ENCODE measurements at places on chromosomes 11 and 22.

DNA sequence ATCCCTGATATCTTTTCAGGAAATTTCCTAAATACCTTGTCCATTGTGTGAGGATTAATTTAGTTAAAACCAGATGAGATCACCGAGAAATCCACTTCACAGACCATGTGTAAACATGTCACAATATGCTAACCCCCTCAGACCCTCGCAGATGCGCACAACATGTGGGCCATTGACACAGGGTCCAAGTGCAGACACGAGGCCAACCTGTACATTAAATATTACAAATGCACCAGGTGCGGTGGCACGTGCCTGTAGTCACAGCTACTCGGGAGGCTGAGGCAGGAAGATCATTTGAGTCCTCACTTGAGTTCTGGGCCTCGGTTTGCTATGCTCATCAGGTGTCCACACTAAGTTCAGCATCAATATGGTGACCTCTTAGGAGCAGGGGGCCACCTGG is 9.9 kb upstream of the TMPRSS4 start:
- no peak for DNase-seq

DNA sequence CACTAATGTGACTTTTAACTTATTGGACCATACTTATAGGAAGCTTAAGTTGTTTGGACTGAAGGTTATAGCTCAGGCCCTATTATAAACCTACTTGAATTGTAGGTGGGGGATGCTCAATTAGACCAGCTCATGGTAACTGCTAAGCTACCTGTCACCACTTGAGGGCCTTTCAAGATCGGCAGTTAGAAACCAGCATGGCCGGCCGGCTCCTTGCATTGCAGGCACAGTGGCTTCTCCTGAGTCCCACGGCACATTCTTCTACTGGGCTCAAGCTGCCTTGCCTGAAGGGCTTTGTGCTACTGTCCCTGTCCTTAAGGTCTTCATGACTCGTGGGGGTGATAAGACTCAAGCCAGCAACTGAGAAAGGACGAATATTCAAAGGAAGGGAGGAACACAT is 70.8 kb downstream of the TBC1D22A start:
- no peak for DNase-seq

GRCh38 chr11:70910835-70911234 is 341.5 kb downstream of the SHANK2 start:
- DNase-seq = no peak

GRCh38 chr11:72818971-72819370 is 4.8 kb downstream of the ATG16L2 start:
- no peak for DNase-seq

DNA sequence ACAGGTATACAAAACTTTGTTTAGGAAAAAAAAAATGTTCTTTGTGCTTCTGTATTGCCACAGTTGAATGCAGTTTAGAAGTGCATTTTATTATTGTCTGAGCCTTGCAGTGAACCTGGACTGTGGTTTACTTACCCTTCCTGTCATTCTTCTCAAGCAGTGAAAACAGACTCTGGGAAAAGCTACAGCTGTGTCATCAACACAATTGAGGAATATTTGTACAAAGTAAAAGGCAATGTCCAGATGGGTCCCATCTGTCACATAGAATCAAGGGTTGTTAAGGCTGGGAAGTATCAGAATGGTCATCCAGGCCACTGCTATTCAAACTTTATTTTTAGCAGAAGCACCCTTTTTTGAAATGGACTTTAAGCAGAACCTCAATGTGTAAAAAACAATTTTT is 73.3 kb downstream of the TRIM44 start:
- no peak for DNase-seq

DNA sequence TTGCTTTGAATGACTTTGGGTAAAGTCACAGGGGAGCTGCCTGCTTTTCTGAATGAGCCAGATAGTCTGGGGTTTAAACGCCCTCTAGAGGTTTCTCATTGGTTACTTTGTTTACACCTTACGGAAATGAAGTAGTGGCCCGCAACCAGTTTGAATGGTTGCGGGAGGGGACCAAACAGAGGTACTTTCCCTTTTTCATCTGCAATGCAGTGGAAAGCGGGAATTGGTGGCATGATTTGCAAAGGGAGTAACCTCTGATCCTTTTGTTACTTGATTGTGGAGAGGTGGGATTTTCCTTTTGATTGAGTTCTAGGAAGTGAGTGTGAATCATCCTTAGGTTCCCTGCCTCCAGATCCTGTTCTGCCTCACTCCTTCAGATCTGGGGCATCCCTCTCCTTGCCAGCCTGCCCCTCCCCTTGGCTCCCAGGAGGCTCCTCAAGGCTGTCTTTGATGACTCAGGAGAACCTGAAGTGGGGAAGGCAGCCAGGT is 15.9 kb upstream of the GLYATL1 start:
- no peak for DNase-seq

DNA sequence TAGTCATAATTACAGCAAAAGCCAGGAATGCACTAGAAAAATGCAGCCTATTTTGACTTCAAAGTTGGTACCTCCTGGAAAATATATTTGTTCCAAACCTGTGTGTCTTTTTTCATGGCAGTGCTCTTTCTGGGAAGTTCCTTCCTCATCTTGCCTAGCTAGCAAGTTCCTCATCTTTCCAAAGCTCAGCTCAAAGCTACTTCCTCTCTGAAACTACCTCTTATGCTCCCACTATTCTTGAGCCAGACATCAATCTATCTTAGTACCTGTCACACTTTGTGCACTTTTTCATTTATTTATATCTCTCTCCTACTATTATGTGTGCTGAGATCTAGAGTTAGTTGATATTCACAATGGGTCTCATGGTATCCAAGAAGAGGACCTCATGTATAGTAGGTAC is 191.6 kb upstream of the CCDC90B start:
- DNase-seq = no peak

DNA sequence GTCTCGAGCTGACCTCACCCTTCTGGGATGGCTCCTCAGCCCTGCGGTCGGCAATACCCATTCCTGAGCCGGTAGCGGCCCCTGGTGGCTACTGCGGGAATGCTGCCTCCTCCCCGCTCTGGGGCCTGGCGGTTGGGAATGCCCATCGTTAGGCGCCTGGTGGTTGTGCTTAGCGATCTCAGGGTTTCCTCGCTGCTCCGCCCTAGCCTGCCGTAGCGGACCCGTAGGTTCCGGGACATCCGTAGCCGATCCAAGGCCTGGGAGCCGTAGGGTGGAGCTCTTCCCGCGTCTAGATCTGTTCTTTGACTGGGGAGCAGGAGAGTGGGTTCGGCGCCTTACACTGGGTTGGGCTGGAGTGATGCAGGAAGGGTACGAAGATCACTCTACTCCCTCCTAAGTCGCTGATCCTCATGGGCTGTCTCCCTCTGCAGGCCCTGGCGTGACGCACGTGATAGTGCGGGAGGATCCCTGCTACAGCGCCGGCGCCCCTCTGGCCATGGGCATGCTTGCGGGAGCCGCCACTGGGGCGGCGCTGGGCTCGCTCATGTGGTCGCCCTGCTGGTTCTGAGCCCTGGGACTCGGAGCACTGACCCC is 14.8 kb downstream of the PLEKHB1 start:
- DNase-seq = peak; percentile 70

- no peak for DNase-seq
These were observed 205.0 kb upstream of the E2F8 start for GRCh38 chr11:19445771-19446170.

DNA sequence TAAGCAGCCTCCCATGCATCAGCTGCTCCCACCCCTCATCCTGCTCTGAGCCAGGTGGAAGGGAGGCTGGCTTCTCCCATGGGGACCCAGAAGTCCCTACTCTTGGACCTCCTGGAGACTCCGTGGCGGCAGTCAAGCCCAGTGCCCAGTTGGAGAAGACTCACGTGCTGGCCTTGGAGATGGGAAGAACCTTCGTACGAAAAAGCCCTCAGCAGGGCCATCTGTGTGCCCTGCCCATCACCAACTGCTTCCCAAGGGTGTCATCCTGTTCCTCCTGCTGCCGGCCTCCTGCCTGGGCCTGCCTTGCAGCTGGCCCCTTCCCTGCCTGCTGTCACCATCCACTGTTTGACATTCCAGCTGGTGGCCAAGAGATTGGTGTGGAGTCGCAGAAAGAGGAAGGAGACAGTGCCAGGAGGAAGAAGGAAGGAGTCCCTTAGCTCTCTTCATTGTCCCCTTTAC is 28.0 kb downstream of the ARHGAP1 start:
- DNase-seq = no peak

DNA sequence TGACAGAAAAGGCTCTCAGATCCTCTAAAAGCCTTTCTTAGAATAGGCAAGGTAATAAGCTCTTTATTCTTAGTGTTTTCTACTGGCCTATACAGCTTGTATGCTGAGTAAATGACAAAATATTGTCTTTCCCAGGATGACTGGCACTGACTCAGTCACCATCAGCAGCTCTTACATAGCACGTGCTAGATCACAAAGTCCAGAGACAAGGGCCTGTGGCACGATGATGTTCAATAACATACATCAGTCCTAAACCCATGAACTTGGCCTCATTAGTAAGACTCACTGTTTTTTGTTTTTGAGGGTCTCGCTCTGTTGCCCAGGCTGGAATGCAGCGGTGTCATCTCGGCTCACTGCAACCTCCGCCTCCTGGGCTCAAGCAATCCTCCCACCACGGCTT is 42.7 kb downstream of the CELF1 start:
- no peak for DNase-seq

GRCh38 chr11:58900479-58901420 is 38.5 kb upstream of the GLYATL1 start:
- no peak for DNase-seq
